ENCODE measurements at places on chromosomes 13 and 19. TPM values are rescaled to one million over a fixed set of nuclear protein-coding genes. Genes with fewer than 3 reads are reported as not detected.

GRCh38 chr19:18647371-18647767 lies 10.5 kb downstream of the KLHL26 start:
- H3K27ac ChIP-seq: peak overlapping the region; percentile 83
- DNase-seq: no peak
- H3K4me1 ChIP-seq: peaks cover 85% of the 10 kb centered on the region
- no peaks in the 10 kb centered on the region for H3K27me3 ChIP-seq
- no peaks in the 10 kb centered on the region for H3K36me3 ChIP-seq
- no peak overlapping the region for H3K4me3 ChIP-seq

Gene LILRB1
- 5.0 TPM for total RNA-seq

GRCh38 chr13:24267274-24267673 lies 42.1 kb upstream of the C1QTNF9 start:
- peak overlapping the region; percentile 32 for H3K4me3 ChIP-seq
- H3K27ac ChIP-seq: peak overlapping the region; percentile 33
- H3K4me1 ChIP-seq: peaks cover 40% of the 10 kb centered on the region
- no peak for DNase-seq

Gene OLFM4
- total RNA-seq: under 0.01 TPM

DNA sequence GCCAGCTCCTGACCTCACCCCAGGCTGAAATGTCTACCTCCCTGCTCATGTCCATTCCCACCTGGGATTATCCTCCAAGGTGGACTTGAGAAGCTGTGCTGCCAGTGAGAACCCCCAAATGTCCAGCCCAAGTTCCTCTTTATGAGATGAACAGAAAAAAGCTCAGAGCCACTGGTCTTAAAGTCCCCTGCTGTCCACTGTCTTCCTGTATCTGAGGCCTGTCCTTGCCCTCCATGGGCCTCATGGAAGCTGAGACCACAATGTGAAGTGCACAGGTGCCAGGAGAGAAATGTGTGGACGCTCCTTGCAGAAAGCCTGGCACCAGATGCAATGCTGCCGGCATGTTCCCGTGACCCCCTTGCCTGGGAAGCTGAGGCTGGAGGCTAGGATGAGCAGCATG lies 3.3 kb upstream of the AMER2 start:
- no peaks in the 10 kb centered on the region for H3K36me3 ChIP-seq
- H3K27me3 ChIP-seq: peaks cover 28% of the 10 kb centered on the region
- H3K4me1 ChIP-seq: peaks cover 17% of the 10 kb centered on the region
- peak; percentile 68 for DNase-seq
- H3K4me3 ChIP-seq: no peak overlapping the region

Gene LILRB2
- 2.2 TPM for total RNA-seq

DNA sequence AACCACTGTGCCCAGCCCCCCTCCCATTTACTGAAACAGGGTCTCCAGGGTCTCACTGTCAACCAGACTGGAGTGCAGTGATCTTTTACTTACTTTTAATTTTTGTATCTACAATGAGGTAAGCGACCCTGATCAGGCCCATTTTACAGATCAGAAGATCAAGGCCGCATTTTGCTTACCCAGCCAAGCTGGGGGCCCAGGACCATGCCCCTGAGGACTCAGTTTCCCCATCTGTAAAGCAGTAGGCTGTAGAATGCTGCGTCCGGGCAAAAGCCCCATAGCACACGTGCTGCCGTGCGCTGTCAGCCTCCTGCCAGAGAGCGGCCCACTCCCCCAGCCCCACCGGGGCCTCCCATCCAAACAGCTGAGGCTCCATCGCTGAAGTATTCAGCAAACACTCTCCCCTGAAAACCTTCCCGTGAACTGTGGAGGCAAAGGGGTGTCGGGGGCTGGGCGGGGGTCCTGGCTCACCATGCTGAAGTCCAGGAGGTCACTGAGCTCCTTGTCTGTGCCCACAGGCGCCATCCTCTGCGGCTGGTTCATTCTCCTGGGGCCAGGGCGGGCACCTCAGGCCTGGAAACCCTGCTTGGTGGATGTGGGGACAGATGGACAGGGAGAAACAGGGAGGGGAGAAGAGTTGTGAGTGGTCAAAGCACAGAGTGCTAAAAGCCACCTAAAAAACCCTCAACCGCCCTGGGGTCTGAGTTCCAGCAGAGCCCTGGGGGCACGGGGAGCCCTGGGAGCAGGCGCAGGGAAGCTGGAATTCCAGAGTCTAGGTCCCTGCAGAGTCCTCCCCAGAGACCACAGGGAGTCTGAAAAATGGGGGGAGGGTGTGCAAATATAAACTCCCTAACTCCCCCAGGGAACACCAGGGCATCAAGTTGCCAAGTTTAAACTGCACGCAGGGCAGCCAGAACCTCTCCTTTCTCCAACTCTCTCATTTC lies 2.4 kb downstream of the TCF3 start:
- peak overlapping the region; percentile 98 for H3K4me3 ChIP-seq
- H3K4me1 ChIP-seq: peaks cover 30% of the 10 kb centered on the region
- DNase-seq: no peak
- no peak overlapping the region for H3K27ac ChIP-seq
- H3K27me3 ChIP-seq: no peaks in the 10 kb centered on the region
- peaks cover 15% of the 10 kb centered on the region for H3K36me3 ChIP-seq

GRCh38 chr19:750640-751423 lies at the start of gene MISP:
Gene MISP, plus strand, starts transcription at chr19:751112. Its CDS starts 5,835 bp downstream, at chr19:756947.
- H3K4me1 ChIP-seq: peaks cover 3% of the 10 kb centered on the region
- DNase-seq: no peak
- H3K27me3 ChIP-seq: no peaks in the 10 kb centered on the region

Gene ICAM5
- total RNA-seq: 0.45 TPM

DNA sequence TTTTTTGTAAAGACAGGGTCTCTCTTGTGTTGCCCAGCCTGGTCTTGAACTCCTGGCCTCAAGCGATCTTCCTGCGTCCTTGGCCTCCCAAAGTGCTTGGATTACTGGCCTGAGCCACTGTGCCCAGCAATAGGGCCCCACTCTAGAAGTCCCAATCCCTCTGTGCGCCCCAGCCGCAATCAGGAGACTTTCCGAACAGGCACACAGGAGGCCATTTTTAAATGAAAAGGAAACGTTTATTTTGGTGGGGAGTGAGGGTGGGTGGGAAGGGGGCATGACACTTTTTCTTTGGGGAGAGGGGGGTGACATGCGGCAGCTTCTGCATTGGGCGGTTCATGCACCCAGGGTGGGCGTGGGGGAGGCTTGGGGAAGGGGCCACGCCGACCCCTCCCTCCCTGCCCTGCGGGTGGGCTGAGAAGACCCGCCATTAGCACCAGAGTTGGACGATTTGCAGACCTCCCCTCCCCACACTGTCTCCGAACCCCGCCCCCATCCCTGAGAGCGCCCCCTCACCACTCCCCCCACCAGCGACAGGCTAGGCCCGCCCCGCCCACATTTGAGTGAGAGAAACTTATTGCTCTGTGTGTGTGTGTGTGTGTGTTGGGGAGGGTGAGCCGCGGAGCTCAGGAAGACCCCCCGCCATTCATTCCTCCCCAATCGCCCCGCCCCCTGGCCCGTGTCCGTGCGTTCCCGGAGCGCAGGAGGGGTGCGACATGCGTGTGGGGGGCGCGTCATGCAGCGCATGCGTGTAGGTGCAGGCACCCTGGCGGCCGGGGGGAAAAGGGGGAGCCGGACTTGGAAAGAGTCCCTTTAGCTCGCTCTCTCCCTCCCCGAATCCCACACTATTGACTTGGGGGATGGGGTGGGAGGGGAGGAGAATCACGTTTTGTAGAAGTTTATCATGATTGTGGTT lies 17.2 kb downstream of the KCNC3 start:
- no peaks in the 10 kb centered on the region for H3K36me3 ChIP-seq
- H3K4me3 ChIP-seq: no peak overlapping the region
- H3K4me1 ChIP-seq: peaks cover 13% of the 10 kb centered on the region
- H3K27ac ChIP-seq: no peak overlapping the region
- H3K27me3 ChIP-seq: peaks cover 44% of the 10 kb centered on the region
- no peak for DNase-seq

Gene PDX1
- total RNA-seq: not detected

GRCh38 chr13:66835040-66835628 lies 395.0 kb downstream of the PCDH9 start:
- H3K4me3 ChIP-seq: no peak overlapping the region
- no peaks in the 10 kb centered on the region for H3K27me3 ChIP-seq
- no peaks in the 10 kb centered on the region for H3K36me3 ChIP-seq
- DNase-seq: peak; percentile 93

Gene SLITRK6
- 3.0 TPM for total RNA-seq

DNA sequence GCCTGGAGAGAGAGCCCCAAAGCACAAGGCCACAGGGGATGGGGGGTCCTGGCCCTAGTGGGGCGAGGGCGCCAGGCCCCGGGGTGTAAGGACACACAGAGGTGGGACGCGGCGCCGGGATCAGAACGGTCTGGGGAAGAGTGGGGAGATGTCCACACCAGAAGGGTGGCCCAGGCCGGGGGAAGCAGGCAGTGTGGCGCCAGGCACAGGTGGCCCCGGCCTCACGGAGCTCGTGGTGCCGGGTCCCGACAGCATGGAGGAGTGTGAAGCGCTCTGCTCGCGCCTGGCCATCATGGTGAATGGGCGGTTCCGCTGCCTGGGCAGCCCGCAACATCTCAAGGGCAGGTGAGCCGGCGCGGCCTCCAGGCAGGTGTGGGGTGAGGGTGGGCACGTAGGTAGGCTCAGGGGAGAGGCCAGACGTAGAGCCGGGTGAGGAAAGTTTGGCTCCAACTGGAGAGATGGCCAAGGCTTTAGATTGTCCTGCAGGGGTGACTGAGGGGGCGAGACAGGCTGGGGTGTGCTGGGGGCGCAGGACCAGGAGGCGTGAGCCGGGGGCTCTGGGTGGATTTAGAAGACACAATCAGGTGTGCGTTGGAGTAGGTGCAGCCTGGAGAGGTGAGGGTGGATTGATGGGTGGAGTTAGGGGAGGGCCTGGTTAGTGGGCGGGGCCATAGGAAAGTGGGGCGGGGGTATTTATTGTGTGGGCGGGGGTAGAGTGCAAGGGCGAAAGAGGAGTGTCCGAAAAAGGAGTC lies 2.9 kb upstream of the ARHGAP45 start:
- H3K27ac ChIP-seq: no peak overlapping the region

Gene NRTN
- total RNA-seq: 12.9 TPM

Gene MAST1
- 0.69 TPM for total RNA-seq

DNA sequence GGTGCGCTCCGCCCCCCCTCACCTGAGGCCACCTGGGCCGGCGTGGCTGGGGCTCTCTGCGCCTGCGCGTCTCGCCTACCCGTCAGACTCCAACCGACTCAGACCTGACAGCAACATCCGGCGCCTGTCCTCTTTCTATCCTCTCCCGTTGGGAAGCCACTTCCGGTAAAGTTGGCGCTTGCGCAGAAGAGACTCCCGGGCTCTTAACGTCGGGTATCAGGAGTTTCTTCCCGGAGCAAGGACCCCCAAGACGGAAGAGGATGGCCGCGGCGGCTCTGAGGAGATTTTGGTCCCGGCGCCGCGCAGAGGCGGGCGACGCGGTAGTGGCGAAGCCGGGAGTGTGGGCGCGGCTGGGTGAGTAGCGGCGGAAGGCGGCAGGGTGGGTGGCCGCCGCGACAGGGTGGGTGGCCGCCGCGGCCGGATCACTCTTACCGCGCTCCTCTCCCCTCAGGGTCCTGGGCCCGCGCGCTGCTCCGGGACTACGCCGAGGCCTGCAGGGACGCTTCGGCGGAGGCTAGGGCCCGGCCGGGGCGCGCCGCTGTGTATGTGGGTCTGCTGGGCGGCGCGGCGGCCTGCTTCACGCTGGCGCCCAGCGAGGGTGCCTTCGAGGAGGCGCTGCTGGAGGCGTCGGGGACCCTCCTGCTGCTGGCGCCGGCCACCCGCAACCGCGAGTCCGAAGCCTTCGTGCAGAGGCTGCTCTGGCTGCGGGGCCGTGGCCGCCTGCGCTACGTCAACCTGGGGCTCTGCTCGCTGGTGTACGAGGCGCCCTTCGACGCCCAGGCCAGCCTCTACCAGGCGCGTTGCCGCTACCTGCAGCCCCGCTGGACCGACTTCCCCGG lies at the start of the genes TIMM29 and YIPF2:
Gene TIMM29, plus strand, starts transcription at position 249 of the 839 bp plus-strand sequence. Its CDS starts 12 bp downstream, at position 261.
Gene YIPF2, minus strand, starts transcription at position 77 of the 839 bp plus-strand sequence. CDS start 229 bp downstream, outside the sequence.
- peak within 1 kb of the TSS; percentile 92 for H3K27ac ChIP-seq
- H3K4me3 ChIP-seq: peak within 1 kb of the TSS; percentile 99
- no peaks in the 10 kb centered on the region for H3K27me3 ChIP-seq
- DNase-seq: peak; percentile 98
- H3K36me3 ChIP-seq: peaks cover 2% of the 10 kb centered on the region
- H3K4me1 ChIP-seq: peaks cover 36% of the 10 kb centered on the region

DNA sequence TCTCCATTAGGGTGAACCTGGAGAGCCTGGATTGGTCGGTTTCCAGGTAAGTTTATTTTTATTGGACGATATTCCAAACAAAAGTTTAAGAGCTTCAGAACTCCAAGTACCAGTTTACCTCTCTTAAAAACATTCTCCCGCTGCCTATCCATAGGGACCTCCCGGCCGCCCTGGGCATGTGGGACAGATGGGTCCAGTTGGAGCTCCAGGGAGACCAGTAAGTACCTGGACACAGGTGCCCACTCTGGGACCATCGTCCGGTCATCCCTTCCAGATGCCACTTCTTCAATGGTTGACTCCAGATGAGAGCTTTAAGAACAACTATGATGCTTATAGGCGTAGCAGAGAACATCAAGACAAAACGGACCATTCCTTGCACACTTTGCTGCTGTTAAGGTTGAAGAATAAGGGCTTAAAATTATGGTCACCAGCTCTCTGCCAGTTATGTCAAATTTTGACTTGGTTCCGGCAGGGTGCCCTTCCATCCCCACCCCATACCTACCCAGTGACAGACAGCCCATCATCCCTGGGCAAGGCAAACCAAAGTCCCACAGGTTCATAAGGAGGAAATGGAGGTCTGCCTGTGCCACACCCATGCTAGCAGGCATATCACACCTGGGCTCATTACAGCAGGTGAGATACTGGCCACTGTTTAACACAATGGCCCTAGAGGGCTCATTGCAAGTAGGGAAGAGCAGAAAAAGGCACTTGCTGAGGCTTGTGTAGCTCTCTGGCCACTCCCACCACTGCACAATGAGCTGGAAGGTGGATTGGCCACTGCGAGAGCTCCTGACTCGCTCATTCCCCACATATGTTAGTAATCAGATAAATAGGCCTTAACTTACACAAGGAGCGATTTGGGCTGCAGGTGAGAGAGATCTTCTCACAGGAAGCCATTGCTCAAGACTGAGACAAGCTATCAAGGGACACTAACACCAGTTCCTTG lies 123.6 kb downstream of the COL4A2 start:
- H3K27ac ChIP-seq: peak overlapping the region; percentile 28
- H3K36me3 ChIP-seq: peaks cover 84% of the 10 kb centered on the region
- DNase-seq: no peak
- H3K4me1 ChIP-seq: peaks cover 26% of the 10 kb centered on the region
- H3K4me3 ChIP-seq: no peak overlapping the region

DNA sequence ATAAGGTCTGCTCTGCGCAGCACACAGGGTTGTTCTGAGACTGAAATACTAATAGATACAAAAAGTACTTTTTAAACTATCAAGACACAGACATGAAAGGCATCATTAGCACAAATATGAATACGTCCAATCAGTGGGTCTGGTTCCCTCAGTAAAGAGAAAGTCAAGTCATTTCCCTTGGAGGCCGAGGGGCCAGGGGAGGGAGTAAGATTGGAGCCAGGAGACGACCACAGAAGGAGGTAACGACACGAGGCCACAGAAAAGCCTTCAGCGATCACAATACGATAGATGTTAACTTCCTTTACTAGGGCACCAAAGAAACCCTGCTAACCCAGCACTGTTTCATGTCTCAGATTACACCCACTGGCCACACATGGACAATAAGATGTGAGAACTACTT lies 5.3 kb downstream of the CARS2 start:
- H3K4me1 ChIP-seq: peaks cover 15% of the 10 kb centered on the region
- no peak overlapping the region for H3K27ac ChIP-seq
- peaks cover 54% of the 10 kb centered on the region for H3K36me3 ChIP-seq
- no peak for DNase-seq
- no peak overlapping the region for H3K4me3 ChIP-seq

Data from esophagus muscularis mucosa (tissue), 4 donors.